ENCODE measurements at places on chromosomes 11 and 22. TPM values are rescaled to one million over a fixed set of nuclear protein-coding genes. Genes with fewer than 3 reads are reported as not detected.

Gene MIOX
- polyA plus RNA-seq: 0.08 TPM

Gene VWCE
- 0.55 TPM for polyA plus RNA-seq

Gene KCNK7
- polyA plus RNA-seq: 2.8 TPM

Gene BRSK2
- polyA plus RNA-seq: 0.56 TPM

Gene TSPAN32
- 6.1 TPM for polyA plus RNA-seq

Gene CCDC157
- 4.1 TPM for polyA plus RNA-seq

Gene PHOX2A
- not detected for polyA plus RNA-seq

Gene KDM4D
- polyA plus RNA-seq: 0.63 TPM

Gene IFT27
- polyA plus RNA-seq: 32.6 TPM

Gene ACR
- 3.3 TPM for polyA plus RNA-seq

Gene TBCEL
- 7.8 TPM for polyA plus RNA-seq

Gene C11orf42
- polyA plus RNA-seq: not detected

Gene OR1S2
- polyA plus RNA-seq: not detected

Gene WBP2NL
- 0.42 TPM for polyA plus RNA-seq

Gene ABTB2
- 0.73 TPM for polyA plus RNA-seq

Gene NNMT
- polyA plus RNA-seq: 523 TPM

Gene TP53AIP1
- polyA plus RNA-seq: 0.16 TPM

Gene UCP3
- polyA plus RNA-seq: 1.9 TPM

Gene CHRM1
- 0.38 TPM for polyA plus RNA-seq

Gene KCNQ1
- polyA plus RNA-seq: 23.5 TPM

Gene TRIM48
- not detected for polyA plus RNA-seq

Gene RAB3IL1
- polyA plus RNA-seq: 6.7 TPM

Gene DGCR6
- polyA plus RNA-seq: 1.3 TPM

Gene KRTAP5-9
- polyA plus RNA-seq: 0.22 TPM

Gene RPS13
- 1,250 TPM for polyA plus RNA-seq

Gene SPON1
- 8.4 TPM for polyA plus RNA-seq

Gene INS
- polyA plus RNA-seq: 3.3 TPM

Gene CAPRIN1
- polyA plus RNA-seq: 65.6 TPM

Gene WNT7B
- 8.6 TPM for polyA plus RNA-seq

Gene APLNR
- polyA plus RNA-seq: 1.3 TPM
